ENCODE measurements at places on chromosomes 7 and 10.

DNA sequence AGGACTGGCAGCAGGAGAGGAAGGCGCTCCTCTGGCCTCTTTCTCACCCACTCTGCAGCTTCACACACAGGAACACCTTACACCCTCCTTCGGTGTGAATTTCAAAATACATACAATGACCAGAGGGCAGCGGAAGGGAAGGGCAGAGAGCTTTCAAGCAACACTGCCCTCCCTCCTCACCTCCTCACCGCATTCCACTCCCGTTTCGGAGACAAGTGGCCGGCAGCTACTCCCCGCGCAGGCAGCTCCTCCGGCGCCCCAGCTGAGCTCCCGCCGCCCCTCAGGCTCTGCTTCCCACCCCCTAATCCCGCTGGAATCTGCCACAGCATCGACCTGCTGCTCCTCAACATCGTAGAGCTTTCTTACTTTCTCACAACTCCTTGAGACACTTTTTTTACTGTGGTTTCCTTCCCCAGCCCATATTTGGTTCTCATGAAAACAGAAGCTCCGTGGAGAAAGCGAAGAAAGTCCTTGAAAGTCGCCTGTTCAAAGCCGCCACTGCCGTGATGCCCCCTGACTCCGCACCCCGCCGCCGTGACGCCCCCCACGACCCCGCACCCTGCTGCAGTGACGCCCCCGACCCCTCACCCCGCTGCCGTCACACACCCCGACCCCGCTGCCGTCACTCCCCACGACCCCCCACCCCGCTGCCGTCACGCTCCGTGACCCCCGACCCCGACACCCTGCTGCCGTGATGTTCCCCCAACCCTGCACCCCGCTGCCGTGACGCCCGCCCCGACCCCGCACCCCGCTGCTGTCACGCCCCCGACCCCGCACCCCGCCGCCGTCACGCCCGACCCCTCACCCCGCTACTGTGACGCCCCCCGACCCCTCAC is 14.6 kb upstream of the GPER1 start:
- no peak for DNase-seq

DNA sequence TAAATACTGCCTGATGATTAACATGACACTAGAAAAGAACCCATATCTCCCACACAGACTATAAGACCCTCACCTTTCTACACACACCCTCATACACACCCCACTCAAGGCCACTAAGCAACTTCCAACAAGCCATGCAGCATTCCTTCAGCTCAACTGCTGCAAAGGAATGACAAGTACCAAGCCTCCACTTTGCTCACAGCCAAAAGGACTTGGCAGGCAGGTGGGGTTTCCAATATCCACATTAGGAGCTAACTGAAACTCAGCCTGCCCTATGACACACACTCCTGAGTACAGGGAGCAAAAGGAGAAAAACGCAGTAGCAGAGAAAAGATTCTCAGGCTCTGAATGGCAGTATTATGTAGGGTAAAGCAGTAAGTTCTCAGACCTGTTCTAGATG is 13.4 kb downstream of the USP54 start:
- no peak for DNase-seq

DNA sequence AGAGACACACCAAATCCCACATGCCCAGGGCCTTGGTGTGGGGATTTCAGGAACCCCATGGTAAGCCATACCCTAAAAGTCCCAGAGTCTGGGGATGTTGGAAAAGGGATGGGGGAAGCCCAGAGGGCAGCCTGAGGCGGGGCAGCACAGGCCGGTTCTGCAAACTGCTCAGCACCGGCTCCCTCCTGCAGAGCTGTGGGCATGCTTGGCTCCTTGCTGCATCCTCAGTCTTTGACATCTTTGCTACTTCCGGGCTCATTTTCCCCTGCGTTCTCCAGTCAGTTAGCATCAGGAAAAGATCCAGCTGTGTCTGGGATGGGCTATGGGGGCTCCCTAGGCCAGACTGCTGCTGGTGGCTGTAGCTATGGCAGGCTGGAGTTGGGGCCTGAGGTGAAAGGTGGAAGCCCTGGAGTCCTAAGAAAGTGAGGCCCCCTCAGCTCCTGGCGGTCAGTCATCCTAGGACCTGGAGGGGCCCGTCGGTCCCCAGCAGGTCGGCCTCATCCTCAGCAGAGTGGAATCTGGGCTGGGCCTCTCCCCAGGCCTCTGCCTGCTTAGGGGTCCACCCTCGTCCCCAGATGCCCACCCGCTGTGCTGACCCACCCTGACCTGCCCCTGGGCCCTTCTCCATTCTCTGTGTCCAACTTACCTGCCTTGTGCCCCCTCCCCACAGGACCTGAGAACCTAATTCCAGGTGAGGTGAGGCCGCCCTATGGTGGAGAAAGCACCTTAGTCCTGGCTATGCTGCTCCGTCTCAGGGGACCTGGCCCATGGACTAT is 9.3 kb downstream of the TBATA start:
- DNase-seq: no peak

- no peak for DNase-seq
Measured at GRCh38 chr7:115851291-115851690, 179.3 kb downstream of the TFEC start.

DNA sequence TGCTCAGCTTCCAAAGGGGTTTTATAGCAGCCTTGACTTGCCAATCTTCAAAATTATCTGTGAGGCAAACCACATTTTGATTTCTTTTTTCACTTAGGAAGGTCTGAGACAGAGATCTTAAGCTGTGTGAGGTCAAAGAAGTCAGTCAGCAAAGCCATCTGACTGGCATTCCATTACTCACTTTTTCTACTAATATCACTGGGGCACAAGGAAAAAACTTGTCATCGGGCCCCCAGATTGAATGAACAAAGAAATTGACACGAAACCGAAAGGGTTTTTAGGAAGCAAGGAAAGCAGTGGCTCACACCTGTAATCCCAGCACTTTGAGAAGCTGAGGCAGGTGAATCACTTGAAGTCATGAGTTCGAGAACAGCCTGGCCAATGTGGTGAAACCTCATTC is 78.5 kb upstream of the FRMD4A start:
- DNase-seq: no peak

GRCh38 chr7:123622660-123623386 is 21.2 kb downstream of the ASB15 start:
- no peak for DNase-seq

DNA sequence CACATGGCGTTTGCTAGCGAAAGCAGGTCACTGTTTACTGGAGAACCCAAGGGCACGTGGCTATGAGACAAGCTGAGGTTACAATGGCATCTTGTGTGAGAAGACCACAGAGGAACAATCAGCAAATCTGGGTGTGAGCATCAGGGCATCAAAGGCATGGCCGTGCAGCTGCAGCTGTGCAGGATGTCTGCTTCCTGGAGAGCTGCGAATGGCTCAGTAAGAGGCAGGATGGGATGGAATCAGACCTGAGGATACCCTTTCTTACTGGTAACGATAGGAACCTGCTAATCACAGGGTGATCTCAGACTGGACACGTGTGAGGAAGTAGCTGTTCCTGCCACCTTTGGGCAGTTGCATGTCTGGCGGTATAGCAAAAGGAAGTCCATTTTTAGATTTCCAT is 119.5 kb downstream of the RNF216 start:
- DNase-seq: no peak

GRCh38 chr7:138167869-138168296 is 91.6 kb downstream of the AKR1D1 start:
- DNase-seq: no peak

- no peak for DNase-seq
Measured at GRCh38 chr10:5092848-5093790, 1.1 kb upstream of the AKR1C3 start.

DNA sequence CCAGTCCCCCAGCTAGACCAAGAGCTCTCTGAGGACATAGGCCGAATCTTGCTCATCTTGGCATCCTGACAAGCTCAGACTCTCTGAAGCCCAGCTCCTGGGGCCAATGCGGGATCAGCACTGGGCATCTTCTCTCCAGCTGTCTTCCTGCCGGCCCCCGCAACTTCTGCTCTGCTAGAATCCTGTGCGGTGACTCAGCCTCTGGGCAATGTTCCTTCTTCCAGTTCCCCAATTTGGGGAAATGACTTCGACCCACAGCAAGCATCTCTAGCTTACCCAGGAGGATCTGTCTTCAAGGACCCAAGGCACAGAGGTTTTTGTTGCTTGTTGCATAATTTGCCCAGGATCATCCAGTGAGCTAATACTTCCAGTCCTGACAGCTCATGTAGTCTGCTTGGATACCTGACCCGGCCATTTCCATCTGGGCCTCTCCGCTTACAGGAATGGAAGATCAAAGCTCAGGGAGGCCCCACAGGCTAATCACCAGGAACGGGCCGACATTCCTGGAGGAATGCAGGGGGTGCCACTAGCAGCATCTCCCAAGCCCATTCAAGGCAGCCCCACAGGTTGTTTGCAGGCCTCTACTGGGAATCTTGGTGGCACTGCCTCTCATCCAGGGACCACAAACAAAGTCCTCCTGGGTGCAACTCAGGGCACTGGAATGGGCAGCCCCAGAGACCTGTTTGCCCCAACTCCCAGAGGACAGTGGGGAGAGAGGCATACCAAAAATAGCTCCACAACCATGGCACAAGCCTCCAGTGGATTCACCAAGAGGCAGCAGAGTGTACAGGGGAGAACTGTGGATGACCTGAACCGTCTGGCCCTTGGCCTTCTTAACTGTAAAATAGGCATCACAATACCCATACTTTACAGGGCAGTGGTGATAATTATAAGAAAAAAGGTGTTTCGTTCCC is 151.9 kb downstream of the NEURL1 start:
- DNase-seq: no peak

GRCh38 chr10:3140280-3140679 is 32.3 kb downstream of the PITRM1 start:
- no peak for DNase-seq

GRCh38 chr7:129299889-129300288 is 75.1 kb downstream of the AHCYL2 start:
- no peak for DNase-seq

GRCh38 chr10:101226491-101227428 is 2.5 kb downstream of the LBX1 start:
- DNase-seq: no peak

GRCh38 chr7:24827589-24827988 is 70.3 kb upstream of the GSDME start:
- no peak for DNase-seq
